Forelimb muscle (tissue), 1 donor: ENCODE measurements at places on chromosomes 16 and 17. TPM values are rescaled to one million over a fixed set of nuclear protein-coding genes. Genes with fewer than 3 reads are reported as not detected.
A peak's percentile ranks its signal among the peaks of the same experiment; 100 is the strongest.

GRCh38 chr16:1807626-1808025, 14.1 kb upstream of the IGFALS start:
- no peak for DNase-seq

- DNase-seq = no peak
These were observed 398.8 kb downstream of the HS3ST3B1 start for GRCh38 chr17:14699574-14700185.

IRX5 gene
- polyA plus RNA-seq = 1.6 TPM

- DNase-seq = no peak
These were observed 1066.7 kb upstream of the RBFOX1 start for GRCh38 chr16:6265968-6266367.

- no peak for DNase-seq
These were observed 65.3 kb downstream of the METRNL start for GRCh38 chr17:83144421-83145357.

MYL4 gene
- 1,803 TPM for polyA plus RNA-seq

GRCh38 chr17:82474223-82475010, 15.9 kb downstream of the NARF start:
- no peak for DNase-seq

- DNase-seq = peak; percentile 50
These were observed 28.7 kb downstream of the MPG start for GRCh38 chr16:106623-107324.

GRCh38 chr17:69874175-69874670, 200.8 kb upstream of the KCNJ16 start:
- DNase-seq = no peak

EFCAB3 gene
- polyA plus RNA-seq = 0.30 TPM
